Activated T-cell treated with anti-CD3 and anti-CD28 coated beads, Interleukin-2, amount 50 U/mL, for 48 hours (primary cell): ENCODE measurements at places on chromosomes 1 and 21.

GRCh38 chr1:47507881-47508701 lies 70.2 kb downstream of the FOXD2 start:
- peak; percentile 66 for DNase-seq

GRCh38 chr1:28956038-28956464 lies 41.7 kb downstream of the EPB41 start:
- DNase-seq: no peak

DNA sequence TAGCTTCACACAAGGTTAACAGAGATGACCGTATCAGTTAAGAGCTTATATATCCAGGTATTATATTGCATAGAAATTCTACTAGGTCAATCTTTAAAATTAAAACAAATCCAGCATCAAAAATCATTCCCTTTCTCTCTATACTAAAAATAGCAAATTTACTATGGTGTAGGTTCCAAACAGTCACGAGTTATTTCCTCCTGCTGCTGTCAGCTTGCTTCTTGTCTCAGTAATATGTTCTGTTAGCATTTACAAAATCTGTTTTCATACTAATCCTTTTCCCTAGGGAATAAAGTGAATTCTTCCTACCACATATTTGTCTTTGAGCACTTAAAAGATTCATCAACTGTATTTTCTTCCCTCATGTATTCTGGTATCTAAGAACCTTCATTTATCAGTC lies 2.5 kb downstream of the WDR26 start:
- no peak for DNase-seq

GRCh38 chr21:37337179-37337578 lies 29.4 kb upstream of the DYRK1A start:
- DNase-seq: no peak
